Activated naive CD4-positive, alpha-beta T cell treated with Interleukin-2 at 50 U/mL for 16 hours (primary cell): ENCODE measurements at places on chromosomes 12 and 14.

GRCh38 chr14:101256266-101256665, 305.0 kb upstream of the DIO3 start:
- DNase-seq = no peak

DNA sequence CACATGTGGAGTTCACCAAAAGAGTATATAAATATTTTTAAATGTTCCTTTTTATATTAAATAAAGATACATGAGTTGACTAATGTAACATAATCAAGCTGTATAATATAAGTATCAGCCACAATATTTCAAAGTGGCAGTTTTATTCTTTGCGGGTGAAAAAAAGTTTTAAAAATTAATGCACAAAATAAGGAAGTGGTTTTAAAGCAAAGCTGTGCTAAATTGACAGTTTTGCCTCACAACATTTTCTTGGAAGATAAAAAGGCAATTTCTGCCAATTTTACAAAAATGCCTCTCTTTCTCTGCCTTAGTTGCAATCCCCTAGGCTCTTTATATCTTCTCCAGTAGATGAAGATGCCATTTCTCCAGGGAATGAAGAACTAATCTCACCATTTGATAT, 719.1 kb downstream of the C12orf50 start:
- no peak for DNase-seq

GRCh38 chr14:67536087-67536486, 3.0 kb downstream of the PLEKHH1 start:
- DNase-seq = no peak

- DNase-seq = no peak
These were observed 11.0 kb downstream of the FKBP3 start for GRCh38 chr14:45123271-45123670.

- DNase-seq = no peak
These were observed 30.1 kb downstream of the CLEC1A start for GRCh38 chr12:10068644-10069043.

- DNase-seq = no peak
These were observed 16.3 kb upstream of the EPYC start for GRCh38 chr12:91021076-91021475.
